Stomach (tissue), 19 donors: ENCODE measurements at places on chromosomes 7 and 10. TPM values are rescaled to one million over a fixed set of nuclear protein-coding genes. Genes with fewer than 3 reads are reported as not detected.

DNA sequence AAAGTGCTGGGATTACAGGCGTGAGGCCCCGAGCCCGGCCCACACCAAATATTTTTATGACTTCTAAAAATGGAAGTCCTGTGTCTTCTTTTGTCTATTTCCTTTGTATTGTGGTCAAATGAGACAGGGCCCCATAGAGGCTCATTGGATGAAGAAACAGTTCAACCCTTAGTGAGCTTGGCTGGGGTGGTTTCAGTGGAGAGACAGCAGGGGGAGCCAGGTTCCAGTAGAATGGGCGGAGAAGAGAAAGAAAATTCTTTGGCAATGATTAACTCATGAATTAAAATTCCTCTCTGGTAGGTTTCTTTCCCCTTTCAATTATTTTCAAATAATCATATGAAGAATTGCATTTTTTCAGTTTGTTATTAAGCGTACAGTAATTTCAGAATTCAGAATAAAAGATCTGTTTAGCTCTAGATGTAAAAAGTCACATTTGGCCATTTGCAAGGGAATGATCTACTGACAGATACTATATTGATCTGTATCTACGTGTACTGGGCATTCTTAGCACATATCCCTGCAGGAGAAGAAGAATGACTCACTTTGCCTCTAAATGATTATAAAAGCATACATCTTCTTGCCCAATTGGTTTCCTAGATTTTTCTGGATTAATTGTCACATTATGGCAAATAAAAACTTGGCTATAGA, 43.2 kb downstream of the PNLIPRP3 start:
- DNase-seq: peak; percentile 39

GRCh38 chr7:98398567-98399372, 2.1 kb downstream of the BAIAP2L1 start:
- DNase-seq: peak; percentile 60

GRCh38 chr7:137462847-137463246, 119.3 kb upstream of the PTN start:
- no peak for DNase-seq

DNA sequence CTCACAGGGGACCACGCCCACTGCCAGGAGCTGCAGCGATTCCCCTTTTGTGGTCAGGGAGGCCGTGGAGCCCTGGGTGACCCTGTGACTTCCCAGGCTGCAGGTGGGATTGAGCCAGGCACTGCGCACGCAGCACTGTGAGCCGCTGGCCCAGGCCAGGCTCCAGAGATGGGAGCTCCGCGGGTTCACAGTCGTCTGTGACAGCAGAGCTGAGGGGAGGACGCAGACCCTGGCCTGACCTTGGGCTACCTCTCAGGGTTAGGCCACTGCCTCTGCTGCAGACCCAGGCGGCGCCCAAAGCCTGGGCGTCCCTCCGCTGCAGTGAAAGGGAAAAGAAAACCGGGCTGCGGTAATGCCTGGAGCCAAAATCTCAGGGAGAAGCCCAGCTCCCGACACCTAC, 107.5 kb upstream of the GPR26 start:
- DNase-seq: no peak

- no peak for DNase-seq
Measured at GRCh38 chr7:48411619-48412018, 240.4 kb downstream of the ABCA13 start.

Gene CALCR
- total RNA-seq: not detected

- DNase-seq: no peak
Measured at GRCh38 chr7:31948029-31948428, 122.2 kb downstream of the PDE1C start.

GRCh38 chr7:148883266-148884048, 634 bp downstream of the EZH2 start:
- DNase-seq: peak; percentile 34

DNA sequence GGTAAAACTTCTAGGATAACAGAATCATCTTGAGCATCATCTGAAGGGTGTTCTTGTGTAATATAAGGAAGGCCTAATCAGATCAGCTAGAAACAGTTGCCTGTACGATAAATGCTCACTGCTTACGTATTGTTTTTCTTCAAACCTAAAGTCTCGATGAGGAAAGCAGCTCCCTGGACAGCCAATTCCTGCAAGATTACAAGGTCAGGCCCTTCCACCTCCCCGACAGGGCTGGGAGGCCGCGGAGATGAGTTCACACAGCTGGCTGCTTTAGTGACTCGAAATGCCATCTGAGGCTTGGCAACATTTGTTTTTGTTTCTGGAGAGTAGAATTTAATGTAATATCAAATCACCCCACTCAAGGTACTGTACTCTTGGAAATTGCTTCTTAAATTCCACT, 95.1 kb upstream of the PFKP start:
- DNase-seq: no peak

- DNase-seq: peak; percentile 38
Measured at GRCh38 chr7:7970531-7971307, 2.1 kb downstream of the GLCCI1 start.

Gene CYP26A1
- not detected for total RNA-seq

Gene ADAMTS14
- not detected for total RNA-seq

Gene CNTNAP2
- total RNA-seq: 0.45 TPM

DNA sequence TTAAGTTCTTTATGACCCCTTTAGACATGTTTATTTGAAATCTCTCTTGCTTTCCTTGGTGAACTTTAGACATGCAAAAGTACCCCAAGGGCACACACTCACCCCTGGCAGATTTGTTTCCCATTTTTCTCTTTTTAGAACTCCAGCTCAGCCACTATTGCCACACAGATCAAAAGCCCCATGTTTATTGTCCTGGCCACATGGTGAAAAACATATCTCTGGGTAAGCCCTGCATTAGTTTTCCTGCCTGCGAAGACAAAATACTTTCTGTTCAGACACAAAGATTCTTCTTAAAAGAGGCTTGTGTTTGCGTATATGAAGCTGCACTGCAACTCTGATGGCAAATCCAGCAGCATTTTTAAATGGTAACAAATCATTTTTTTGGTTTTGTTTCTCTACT, 200.0 kb downstream of the POLR1F start:
- DNase-seq: peak; percentile 6

DNA sequence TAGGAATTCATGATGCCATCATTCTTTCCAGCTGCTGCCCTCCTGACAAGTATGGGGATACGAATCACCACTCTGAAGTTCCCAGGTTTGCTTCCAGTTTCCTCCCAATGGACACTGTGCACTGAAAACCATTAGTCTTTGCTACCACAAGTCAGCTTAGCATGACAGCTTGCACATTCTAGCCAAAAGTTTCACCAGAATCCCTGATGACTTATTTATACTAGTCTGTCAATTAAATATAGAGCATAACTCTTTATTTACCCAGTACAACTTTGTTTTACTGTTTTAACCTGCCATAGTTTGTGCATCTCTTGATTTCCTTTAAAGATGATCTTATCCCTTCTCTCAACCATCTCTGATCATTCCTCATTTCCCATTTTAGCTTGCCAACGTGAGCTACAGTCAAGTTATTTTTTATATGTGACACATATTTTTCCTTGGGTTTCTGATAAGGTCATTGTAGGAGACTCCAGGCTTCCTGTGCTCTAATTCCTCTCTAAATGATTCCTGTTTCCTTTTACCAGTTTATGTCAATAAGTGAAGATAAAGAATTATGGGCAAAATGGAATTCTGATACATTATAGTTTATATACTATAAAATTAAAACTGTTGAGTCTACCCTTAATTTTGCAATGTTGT, 167.5 kb upstream of the MEOX2 start:
- DNase-seq: no peak
